ENCODE measurements at places on chromosomes 11 and 22.

- no peaks in the 10 kb centered on the region for H3K4me1 ChIP-seq
- H3K36me3 ChIP-seq, result no peaks in the 10 kb centered on the region
- no peak overlapping the region for H3K4me3 ChIP-seq
- DNase-seq, result no peak
- no peaks in the 10 kb centered on the region for H3K27me3 ChIP-seq
Measured at GRCh38 chr11:71535825-71536224, 2.0 kb upstream of the KRTAP5-8 start.

DNA sequence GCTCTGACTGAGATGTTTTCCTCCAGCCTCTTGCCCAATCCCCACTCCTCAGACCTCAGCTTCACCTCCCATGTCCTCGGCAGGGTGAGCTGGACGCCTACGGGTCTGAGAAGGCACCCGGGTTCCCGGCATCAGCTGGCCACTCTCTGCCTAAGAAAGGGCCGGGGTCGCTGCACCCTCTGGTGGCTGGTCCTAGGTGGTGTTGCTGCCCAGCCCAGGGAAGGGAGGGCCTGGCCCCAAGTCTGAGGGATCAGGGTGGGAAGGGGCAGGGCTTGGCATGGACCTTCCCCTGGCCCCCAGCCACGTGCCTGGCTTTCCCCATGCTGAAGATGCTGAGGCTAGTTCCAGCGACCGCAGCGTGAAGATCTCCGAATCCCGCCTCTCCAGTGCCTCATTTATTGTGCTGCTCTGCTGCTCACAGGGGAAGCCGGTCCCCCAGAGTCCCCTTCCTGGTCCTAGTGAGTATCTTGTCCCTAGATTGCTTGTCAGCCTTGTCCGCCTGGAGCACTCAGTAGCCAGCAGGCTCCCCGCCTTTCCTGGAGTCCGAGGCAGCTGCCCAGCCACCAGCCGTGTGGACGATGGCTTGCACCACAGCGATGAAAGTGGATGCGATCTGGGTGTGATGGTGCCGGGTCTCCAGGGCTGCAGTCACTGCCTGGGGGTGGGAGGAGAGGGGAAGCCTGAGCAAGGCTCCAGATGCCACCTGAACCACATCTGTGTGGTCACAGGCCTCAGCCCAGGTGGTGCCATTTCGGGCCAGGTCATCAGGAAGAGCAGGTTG lies 2.9 kb upstream of the GGT5 start:
- H3K4me1 ChIP-seq, result no peaks in the 10 kb centered on the region
- H3K27ac ChIP-seq, result no peak overlapping the region
- no peak overlapping the region for H3K4me3 ChIP-seq

- no peaks in the 10 kb centered on the region for H3K27me3 ChIP-seq
- no peaks in the 10 kb centered on the region for H3K36me3 ChIP-seq
- no peaks in the 10 kb centered on the region for H3K4me1 ChIP-seq
- H3K4me3 ChIP-seq, result no peak overlapping the region
- H3K27ac ChIP-seq, result no peak overlapping the region
- DNase-seq, result no peak
Measured at GRCh38 chr11:46114378-46114777, 6.9 kb downstream of the PHF21A start.

DNA sequence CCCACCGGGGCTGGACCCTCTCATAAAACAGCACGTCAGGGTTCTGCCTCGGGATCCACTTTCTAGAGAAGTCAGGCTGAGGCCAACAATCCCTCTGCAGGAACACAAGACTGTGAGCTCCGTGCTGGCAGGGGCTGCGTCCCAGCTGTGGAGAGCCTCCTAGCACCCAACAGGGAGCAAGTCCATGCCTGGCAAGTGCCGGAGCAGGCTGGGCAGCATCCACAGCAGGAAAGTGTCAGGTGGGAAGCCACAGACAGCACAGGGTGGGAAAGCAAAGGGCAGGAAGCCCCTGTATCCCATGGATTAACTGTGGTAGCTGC lies 682.3 kb downstream of the TBC1D22A start:
- no peaks in the 10 kb centered on the region for H3K4me1 ChIP-seq
- DNase-seq, result no peak
- H3K36me3 ChIP-seq, result no peaks in the 10 kb centered on the region
- H3K4me3 ChIP-seq, result no peak overlapping the region
- no peaks in the 10 kb centered on the region for H3K27me3 ChIP-seq

GRCh38 chr11:78038697-78039313 lies 15.7 kb upstream of the KCTD14 start:
- no peaks in the 10 kb centered on the region for H3K36me3 ChIP-seq
- H3K27me3 ChIP-seq, result no peaks in the 10 kb centered on the region
- no peaks in the 10 kb centered on the region for H3K4me1 ChIP-seq

DNA sequence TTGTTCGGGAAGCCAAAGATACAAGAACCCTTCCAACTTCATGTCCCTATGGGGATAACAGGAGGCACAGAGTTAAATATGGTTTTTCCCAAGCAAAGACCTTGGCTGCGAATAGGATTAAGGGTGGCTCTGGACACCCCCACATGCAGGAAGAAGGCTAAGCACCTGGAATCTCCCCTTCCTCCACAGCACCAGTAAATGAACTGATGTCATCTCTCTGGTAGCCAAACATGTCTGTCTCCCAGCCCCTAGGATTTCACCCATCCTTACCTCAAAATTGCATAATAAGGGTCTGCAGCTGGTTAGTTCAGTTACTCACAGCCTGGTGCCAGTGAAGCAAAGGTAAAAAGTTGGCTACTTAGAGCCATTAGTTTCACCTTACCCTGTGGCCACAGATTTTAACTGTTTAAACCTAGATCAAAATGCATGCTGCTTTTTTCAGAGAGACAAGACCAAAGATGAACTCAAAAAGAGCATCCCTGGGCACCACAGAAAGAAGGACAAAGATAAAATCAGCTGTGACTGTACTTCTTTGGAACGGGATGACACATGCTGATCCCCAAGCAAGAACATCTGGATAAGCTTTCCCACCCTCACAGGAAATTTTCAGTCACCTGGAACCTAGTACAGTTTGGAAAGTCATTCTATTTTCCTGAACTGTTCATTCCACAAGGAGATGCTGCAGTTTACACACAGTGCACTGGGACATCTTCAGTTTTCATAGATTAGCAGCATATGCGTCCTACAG lies 77.2 kb upstream of the AKIP1 start:
- no peaks in the 10 kb centered on the region for H3K36me3 ChIP-seq
- no peak overlapping the region for H3K4me3 ChIP-seq
- H3K27ac ChIP-seq, result no peak overlapping the region
- H3K27me3 ChIP-seq, result no peaks in the 10 kb centered on the region

GRCh38 chr11:42552786-42553185 lies 759.0 kb upstream of the API5 start:
- DNase-seq, result no peak
- no peaks in the 10 kb centered on the region for H3K36me3 ChIP-seq
- H3K4me1 ChIP-seq, result no peaks in the 10 kb centered on the region
- no peak overlapping the region for H3K27ac ChIP-seq
- H3K27me3 ChIP-seq, result no peaks in the 10 kb centered on the region

GRCh38 chr22:49587987-49588386 lies 239.7 kb downstream of the BRD1 start:
- H3K4me3 ChIP-seq, result no peak overlapping the region
- DNase-seq, result no peak
- no peak overlapping the region for H3K27ac ChIP-seq

DNA sequence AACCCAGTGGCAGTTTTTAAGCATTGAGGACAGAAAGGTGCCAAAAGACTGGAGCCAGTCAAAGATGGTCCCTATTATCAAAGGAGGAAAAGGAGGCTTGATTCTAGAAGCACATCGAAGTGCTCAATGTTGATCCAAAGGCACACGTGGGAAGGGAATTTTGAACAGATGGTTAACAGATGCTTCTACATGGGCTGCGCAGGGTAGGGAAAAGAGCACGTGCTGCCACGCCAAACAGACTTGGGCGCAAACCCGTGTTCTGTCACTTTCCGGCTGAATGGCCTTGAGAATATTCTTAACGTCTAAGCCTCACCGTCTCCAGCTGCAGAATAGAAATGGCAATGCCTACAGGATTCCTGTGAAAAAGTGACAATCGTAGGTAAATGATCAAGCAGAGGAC lies 217.9 kb upstream of the MTNR1B start:
- no peak overlapping the region for H3K27ac ChIP-seq
- H3K4me3 ChIP-seq, result no peak overlapping the region
- no peaks in the 10 kb centered on the region for H3K4me1 ChIP-seq
- H3K36me3 ChIP-seq, result no peaks in the 10 kb centered on the region
- no peak for DNase-seq

DNA sequence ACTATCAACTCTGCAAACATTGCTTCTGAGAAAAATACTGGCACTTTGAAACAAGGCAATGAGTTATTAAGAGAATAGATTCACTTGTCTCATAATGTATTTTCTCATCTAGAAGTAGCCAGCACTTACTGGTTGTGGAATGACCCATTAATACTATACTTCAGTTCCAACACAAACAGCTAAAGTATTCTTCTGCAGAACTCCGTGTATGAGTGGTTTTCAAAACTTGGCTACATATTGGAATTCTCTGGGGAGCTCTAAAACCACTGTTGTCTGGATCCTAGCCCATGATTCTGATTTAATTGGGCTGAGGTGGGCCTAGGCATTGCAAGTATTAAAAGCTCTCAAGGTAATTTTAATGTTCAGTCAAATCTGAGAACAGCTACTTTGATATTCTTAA lies 1416.4 kb upstream of the RAG2 start:
- H3K4me3 ChIP-seq, result no peak overlapping the region
- peaks cover 2% of the 10 kb centered on the region for H3K4me1 ChIP-seq
- no peak overlapping the region for H3K27ac ChIP-seq

- H3K27ac ChIP-seq, result no peak overlapping the region
- peaks cover 7% of the 10 kb centered on the region for H3K4me1 ChIP-seq
- H3K27me3 ChIP-seq, result no peaks in the 10 kb centered on the region
- no peaks in the 10 kb centered on the region for H3K36me3 ChIP-seq
- H3K4me3 ChIP-seq, result no peak overlapping the region
Measured at GRCh38 chr11:86594746-86595145, 77.7 kb downstream of the ME3 start.

GRCh38 chr11:130691581-130691980 lies 224.7 kb downstream of the SNX19 start:
- no peaks in the 10 kb centered on the region for H3K36me3 ChIP-seq
- H3K27me3 ChIP-seq, result no peaks in the 10 kb centered on the region
- DNase-seq, result no peak
- H3K27ac ChIP-seq, result no peak overlapping the region

- H3K27me3 ChIP-seq, result no peaks in the 10 kb centered on the region
- H3K4me1 ChIP-seq, result no peaks in the 10 kb centered on the region
- no peak overlapping the region for H3K4me3 ChIP-seq
- H3K27ac ChIP-seq, result peak overlapping the region; percentile 96
- H3K36me3 ChIP-seq, result no peaks in the 10 kb centered on the region
Measured at GRCh38 chr11:1559111-1559951, 12.7 kb downstream of the DUSP8 start.

DNA sequence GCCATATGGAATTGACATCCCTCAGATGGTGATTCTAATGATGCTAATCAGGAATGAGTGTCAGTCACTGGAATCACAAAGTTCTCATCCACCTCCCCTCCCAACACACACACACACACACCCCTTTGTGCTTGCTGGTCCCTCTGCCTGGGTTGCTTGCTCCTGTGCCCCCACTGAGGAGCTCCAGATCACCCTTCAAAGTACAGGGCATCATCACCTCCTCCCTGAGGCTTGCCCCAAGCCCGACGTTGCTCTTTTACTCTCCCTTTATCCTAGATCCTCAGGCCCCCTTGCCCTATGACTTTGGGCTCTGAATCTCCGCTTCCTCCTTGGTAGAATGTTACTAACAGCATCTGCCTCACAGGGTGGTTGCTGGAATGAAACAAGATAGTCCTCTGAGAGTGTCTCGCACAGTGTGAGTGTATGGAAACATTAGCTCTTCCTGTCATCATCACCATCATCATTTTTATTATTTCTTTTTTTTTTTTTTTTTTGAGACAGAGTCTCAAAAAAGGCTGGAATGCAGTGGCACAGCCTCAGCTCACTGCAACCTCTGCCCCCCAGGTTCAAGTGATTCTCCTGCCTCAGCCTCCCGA lies 3.4 kb downstream of the TOM1 start:
- no peaks in the 10 kb centered on the region for H3K27me3 ChIP-seq
- no peak overlapping the region for H3K4me3 ChIP-seq
- no peaks in the 10 kb centered on the region for H3K4me1 ChIP-seq
- H3K36me3 ChIP-seq, result no peaks in the 10 kb centered on the region
- no peak for DNase-seq
- no peak overlapping the region for H3K27ac ChIP-seq

GRCh38 chr11:13944911-13945425 lies 17.6 kb upstream of the SPON1 start:
- H3K27ac ChIP-seq, result no peak overlapping the region
- no peak overlapping the region for H3K4me3 ChIP-seq
- no peak for DNase-seq
- no peaks in the 10 kb centered on the region for H3K27me3 ChIP-seq

GRCh38 chr11:26014456-26015115 lies 317.3 kb upstream of the ANO3 start:
- no peak overlapping the region for H3K4me3 ChIP-seq
- H3K27me3 ChIP-seq, result no peaks in the 10 kb centered on the region
- no peak for DNase-seq

DNA sequence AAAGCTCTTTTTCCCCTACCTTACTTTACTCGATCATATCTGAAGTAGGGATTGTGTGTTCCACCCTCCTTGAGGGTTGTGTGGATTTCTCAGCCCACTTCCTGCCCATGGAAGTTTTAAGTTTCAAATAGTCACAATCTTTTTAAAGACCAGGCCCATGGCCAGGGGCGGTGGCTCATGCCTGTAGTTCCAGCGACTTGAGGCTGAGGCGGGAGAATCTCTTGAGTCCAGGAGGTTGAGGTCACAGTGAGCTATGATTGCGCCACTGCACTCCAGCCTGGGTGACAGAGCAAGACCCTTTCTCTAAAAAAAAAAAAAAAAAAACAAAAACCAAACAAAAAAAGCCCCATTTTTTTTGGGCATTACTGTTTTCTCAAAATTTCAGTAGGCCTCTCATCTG lies 36.3 kb upstream of the LRRC10B start:
- DNase-seq, result peak; percentile 92
- no peak overlapping the region for H3K27ac ChIP-seq
- H3K4me3 ChIP-seq, result no peak overlapping the region
- no peaks in the 10 kb centered on the region for H3K27me3 ChIP-seq
- H3K36me3 ChIP-seq, result no peaks in the 10 kb centered on the region

GRCh38 chr11:9138612-9139579 lies 47.5 kb upstream of the SCUBE2 start:
- peak; percentile 53 for DNase-seq
- H3K27me3 ChIP-seq, result no peaks in the 10 kb centered on the region
- H3K4me1 ChIP-seq, result peaks cover 4% of the 10 kb centered on the region
- H3K4me3 ChIP-seq, result no peak overlapping the region
- H3K36me3 ChIP-seq, result peaks cover 4% of the 10 kb centered on the region

DNA sequence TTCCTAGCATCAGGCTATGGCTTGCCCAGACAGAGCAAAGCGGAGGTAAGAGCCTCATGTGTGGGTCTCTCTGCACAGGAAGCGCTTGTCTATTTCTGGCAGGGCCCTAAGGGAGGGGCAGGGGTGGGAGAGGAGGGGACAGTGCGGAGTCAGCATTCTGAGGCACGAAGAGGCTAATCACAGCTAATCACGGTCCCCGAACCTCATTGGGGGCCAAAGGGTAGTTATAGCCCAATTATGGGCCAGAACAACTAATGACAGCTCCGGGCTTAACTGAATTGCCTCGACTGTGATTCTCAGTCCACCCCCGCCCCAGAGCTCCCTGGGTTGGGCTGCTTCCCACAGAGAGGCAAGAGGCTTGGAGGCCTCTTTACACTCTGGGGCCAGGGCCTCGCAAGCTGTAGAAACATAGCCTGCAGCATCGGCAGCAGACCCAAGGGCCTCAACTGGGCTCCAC lies 72.7 kb upstream of the PRDM11 start:
- no peak for DNase-seq
- H3K36me3 ChIP-seq, result no peaks in the 10 kb centered on the region
- H3K4me3 ChIP-seq, result no peak overlapping the region

GRCh38 chr22:50084080-50084477 lies 1.1 kb downstream of the MLC1 start:
- no peak overlapping the region for H3K4me3 ChIP-seq
- H3K27ac ChIP-seq, result no peak overlapping the region
- H3K27me3 ChIP-seq, result no peaks in the 10 kb centered on the region
- H3K4me1 ChIP-seq, result no peaks in the 10 kb centered on the region
- H3K36me3 ChIP-seq, result no peaks in the 10 kb centered on the region

Data from aorta (tissue), 5 donors.